ENCODE measurements at places on chromosomes 5 and 9.

- H3K36me3 ChIP-seq: no peaks in the 10 kb centered on the region
These were observed 223.5 kb downstream of the SH3GL2 start for GRCh38 chr9:17802249-17802857.

GRCh38 chr5:98608052-98608451 is 165.4 kb upstream of the RGMB start:
- H3K27me3 ChIP-seq: no peaks in the 10 kb centered on the region
- peaks cover 4% of the 10 kb centered on the region for H3K4me1 ChIP-seq
- no peak overlapping the region for H3K4me3 ChIP-seq
- DNase-seq: no peak
- no peaks in the 10 kb centered on the region for H3K36me3 ChIP-seq

- no peak for DNase-seq
- H3K4me3 ChIP-seq: peak overlapping the region; percentile 83
- no peaks in the 10 kb centered on the region for H3K27me3 ChIP-seq
These were observed 888 bp downstream of the RPL26L1 start for GRCh38 chr5:172959824-172960799.

- no peak overlapping the region for H3K4me3 ChIP-seq
- H3K36me3 ChIP-seq: no peaks in the 10 kb centered on the region
- no peak overlapping the region for H3K27ac ChIP-seq
These were observed 2.4 kb downstream of the RASEF start for GRCh38 chr9:83060556-83060955.

DNA sequence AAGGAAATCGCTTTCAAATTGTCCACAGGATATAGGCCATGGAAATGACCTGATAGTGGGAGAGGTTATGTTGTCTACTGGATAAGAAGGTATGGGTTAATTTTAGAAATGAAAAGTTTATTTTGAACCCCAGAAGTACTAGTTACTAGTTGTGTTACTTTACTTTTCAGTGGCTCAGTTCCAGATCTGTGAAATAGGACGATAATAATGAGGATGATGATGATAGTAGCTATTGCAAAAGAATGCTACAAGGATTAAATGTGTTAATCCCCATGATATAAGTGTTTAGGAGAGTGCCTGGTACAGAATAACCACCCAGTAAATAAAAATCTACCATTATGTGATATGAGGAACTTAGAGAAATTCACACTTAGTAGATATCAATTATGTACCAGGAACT is 120.8 kb downstream of the PDE4D start:
- DNase-seq: no peak
- no peaks in the 10 kb centered on the region for H3K27me3 ChIP-seq
- H3K27ac ChIP-seq: no peak overlapping the region
- H3K36me3 ChIP-seq: no peaks in the 10 kb centered on the region

DNA sequence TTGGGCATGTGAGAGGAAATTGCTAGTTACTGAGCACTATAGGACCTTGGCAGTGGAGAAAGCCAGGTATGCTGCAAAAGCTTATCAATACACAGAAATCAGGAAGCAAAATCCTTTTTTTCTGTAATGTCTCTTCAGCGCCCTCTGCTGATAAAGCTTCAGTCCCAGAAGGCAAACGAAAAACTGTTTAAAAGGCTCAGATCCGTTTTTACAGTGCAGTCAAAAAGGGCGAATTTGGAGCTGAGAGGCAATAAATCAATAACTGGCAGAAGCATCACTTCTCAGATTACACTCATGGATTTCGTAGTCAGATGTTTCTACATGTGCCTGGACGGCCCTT is 1.1 kb upstream of the MAN2A1 start:
- peak overlapping the region; percentile 80 for H3K27ac ChIP-seq
- H3K4me1 ChIP-seq: peaks cover 6% of the 10 kb centered on the region
- no peaks in the 10 kb centered on the region for H3K36me3 ChIP-seq
- DNase-seq: peak; percentile 51
- H3K27me3 ChIP-seq: no peaks in the 10 kb centered on the region

- H3K4me1 ChIP-seq: no peaks in the 10 kb centered on the region
- no peak overlapping the region for H3K4me3 ChIP-seq
- no peaks in the 10 kb centered on the region for H3K27me3 ChIP-seq
- DNase-seq: no peak
These were observed 58.3 kb upstream of the WDR41 start for GRCh38 chr5:77550406-77550805.

DNA sequence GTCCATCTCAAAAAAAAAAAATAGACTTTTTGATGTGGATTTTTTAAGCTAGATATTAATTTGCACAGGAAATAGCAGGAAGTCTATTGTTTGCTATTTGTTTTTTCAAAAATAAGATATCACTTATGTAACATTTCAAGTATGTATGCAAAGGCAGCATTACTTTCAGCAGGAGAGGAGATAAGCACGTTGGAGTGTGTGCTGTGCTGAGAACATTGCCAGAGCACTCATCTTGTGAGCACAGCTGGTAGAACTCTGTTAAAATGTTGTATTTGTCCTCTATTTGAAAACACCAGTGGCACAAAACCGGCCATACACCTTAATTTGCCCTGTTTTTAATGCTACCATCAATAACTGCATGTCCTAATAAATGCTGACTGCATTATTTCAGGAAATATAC is 1061.9 kb upstream of the CDH18 start:
- H3K27ac ChIP-seq: no peak overlapping the region
- no peaks in the 10 kb centered on the region for H3K27me3 ChIP-seq
- no peak for DNase-seq
- no peak overlapping the region for H3K4me3 ChIP-seq
- H3K4me1 ChIP-seq: no peaks in the 10 kb centered on the region
- H3K36me3 ChIP-seq: no peaks in the 10 kb centered on the region

DNA sequence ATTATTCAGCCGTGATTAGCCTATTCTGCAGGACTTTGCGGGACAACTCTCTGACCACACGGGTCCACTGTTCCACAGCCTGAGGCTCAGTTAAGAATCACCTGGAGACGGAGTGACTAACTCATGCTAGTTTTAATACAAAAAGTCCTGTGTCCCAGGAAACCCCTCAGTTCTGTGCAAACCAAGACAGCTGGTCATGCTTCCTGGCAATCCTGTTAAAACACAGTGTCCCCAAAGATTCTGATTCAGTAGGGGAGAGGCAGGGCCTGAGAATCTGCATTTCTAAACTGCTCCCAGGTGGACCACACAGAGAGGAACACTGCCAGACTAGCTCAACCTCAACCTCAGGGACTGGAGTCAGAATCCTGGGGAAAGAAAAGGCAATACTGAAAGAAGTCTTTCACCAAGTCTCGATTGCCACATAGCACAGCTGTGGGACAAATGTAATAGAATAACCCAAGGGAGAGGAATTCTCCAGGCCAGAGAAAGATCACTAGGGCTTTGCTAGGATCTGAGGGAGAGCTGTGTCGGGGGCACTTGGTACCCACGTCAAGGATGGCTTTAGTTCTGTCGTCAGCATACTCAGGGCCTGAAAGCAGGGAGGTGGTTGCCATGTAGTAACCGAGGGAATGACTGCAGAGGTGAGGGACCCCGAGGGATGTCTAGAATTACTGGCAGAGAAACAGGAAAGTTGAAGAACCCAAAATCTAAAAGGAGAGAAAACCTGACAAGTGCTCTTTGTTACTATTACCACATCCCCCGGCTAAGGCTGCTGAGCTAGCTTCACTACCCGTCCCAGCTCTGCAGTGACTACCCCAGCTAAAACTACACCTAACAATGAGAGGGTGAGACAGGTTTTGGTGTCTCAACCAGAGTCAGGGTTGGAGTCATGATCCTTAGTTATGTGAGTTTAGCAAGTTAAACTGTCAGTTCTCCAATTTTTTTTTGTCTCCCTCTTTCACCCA is 8.6 kb downstream of the SUSD1 start:
- H3K36me3 ChIP-seq: no peaks in the 10 kb centered on the region
- peak overlapping the region; percentile 9 for H3K27ac ChIP-seq
- H3K4me3 ChIP-seq: 0 out of 2 replicates have a peak overlapping the region, but pooled peaks have one; percentile 1
- DNase-seq: peak; percentile 81

DNA sequence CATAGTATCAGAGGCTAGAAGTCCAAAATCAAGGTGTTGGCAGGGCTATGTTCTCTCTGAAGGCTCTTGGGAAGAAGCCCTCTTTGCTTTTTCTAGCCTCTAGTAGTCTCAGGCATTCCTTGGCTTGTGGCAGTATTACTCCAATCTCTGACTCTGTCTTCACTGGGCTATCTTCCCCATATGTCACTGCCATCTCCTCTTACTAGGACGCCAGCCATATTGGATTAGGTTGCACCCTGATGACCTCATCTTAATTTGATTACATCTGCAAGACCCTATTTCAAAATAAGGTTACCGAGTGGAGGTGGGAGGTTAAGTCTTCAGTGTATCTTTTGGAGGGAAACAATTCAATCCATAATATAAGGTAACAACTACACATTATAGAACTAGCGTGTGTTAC is 21.3 kb upstream of the EBF1 start:
- H3K36me3 ChIP-seq: no peaks in the 10 kb centered on the region
- no peaks in the 10 kb centered on the region for H3K27me3 ChIP-seq
- H3K27ac ChIP-seq: no peak overlapping the region
- H3K4me3 ChIP-seq: no peak overlapping the region
- H3K4me1 ChIP-seq: no peaks in the 10 kb centered on the region

Measured in SJCRH30 (cell line).